ENCODE measurements at places on chromosomes 1 and 21.
A peak's percentile ranks its signal among the peaks of the same experiment; 100 is the strongest.

GRCh38 chr1:111719135-111719534 lies 20.1 kb downstream of the INKA2 start:
- DNase-seq = no peak

- DNase-seq = peak; percentile 74
These were observed 6.2 kb upstream of the ANKRD35 start for GRCh38 chr1:145891587-145892485.

GRCh38 chr1:65097076-65097475 lies 50.9 kb upstream of the AK4 start:
- no peak for DNase-seq

GRCh38 chr1:5067246-5067645 lies 412.8 kb downstream of the AJAP1 start:
- DNase-seq = no peak

GRCh38 chr1:18581420-18581880 lies 49.2 kb upstream of the PAX7 start:
- DNase-seq = peak; percentile 64

DNA sequence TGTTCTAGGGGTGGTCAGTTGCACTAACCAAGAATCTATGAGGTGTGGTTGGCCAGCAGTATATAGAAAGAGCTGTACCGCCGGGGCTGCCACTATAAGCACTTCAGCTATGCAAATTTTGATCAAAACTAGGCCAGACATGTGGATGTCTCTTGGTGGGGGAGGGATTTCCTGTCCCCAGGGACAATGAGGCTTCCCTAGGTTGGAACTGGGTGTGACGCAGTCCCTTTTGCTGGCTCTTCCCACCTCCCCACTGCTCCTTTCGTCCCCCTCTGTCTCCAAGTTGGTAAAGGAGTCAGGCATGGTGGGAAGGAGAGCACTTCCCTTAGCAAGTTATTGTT lies 13.6 kb downstream of the SDCCAG8 start:
- peak; percentile 50 for DNase-seq

DNA sequence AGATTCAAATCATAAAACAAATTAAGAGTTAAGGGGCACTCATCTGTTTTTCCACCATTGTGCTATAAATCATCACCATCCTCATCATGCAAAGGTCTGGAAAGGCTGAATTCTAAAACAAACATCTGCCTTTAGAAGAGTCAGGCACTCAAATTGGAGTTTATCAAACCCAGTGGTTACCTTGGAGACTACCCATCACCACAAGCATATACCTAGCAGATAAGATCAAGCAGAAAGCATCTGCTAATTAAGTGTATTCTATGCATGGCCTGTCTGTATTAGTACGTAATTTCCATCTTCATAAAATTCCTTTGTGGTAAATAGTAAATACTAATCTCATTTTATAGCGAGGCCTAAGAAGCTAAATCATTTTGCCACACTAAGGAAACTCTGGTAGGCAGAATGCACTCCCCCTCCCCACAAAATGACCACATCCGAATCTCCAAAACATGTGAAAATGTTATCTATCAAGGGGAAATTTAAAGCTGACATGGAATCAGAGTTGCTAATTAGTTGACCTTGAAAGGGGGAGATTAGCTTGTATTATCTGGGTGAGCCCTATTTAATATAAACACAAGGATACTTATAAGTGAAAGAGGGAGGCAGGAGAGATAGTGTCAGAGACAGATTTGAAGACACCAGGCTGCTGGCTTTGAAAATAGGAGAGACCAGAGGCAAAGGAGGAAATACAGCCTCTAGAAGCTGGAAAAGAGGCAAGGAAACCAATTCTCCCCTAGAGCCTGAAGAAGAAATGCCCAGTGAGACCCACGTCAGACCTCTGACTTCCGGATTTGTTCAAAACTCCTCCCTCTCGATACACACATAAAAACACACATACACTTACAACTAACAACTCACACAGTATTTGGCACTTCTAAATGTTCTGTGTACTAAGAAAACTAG lies 23.2 kb downstream of the ARID4B start:
- peak; percentile 38 for DNase-seq

- DNase-seq = no peak
These were observed 12.5 kb downstream of the OVAAL start for GRCh38 chr1:180571060-180571831.

DNA sequence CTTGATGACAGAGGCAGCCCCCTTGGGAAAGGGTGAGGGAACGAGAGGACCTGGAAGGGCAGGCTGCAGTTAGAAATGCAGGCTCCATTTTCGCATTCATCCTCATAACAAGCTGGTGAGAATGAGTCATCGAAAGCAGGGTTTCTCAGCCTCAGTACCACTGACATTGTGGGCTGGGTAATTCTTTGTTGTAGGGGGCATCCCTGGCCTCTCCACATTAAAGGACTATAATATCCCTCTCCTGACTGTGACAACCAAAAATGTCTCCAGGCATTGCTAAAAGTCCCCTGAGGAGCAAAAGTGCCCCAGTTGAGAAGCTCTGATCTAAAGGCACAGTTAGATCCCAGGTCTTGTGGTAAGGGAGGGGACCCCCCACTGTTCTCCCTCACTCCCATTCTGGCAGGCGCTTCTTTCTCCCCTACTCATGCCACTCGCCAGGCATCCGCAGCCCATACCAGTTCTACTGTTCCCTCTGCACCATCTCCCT lies 20.4 kb downstream of the KCNN3 start:
- no peak for DNase-seq

GRCh38 chr1:43344267-43344850 lies 6.7 kb downstream of the MPL start:
- DNase-seq = no peak

DNA sequence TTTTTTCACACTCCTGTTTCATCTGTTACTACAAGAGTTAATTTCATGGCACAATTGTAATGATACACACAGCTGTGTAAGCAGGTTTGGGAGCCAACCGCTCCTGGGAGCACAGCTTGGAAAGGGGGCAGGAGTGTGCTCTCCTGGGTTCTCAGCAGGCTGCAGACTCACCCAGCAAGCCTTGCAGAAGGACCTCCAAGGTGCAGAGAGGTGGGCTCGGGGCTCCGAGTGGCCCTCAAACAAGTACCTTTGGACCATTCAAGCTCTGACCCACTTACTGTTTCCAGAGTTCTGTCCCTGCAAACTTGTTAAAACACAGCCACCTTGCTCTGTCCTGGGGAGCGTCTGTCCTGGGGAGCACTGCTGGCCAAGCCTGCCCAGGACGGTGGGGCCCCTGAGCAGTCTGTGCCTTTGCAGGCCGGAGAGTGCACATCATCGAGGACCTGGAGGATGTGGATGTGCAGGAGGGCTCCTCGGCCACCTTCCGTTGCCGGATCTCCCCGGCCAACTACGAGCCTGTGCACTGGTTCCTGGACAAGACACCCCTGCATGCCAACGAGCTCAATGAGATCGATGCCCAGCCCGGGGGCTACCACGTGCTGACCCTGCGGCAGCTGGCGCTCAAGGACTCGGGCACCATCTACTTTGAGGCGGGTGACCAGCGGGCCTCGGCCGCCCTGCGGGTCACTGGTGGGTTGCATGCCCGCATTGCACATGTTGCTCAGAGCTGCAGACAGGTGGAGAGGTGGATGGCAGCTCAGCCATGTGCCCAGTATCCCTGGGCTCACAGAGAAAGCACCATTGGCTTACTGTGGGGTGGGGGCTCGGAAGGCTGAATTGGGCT lies 78.0 kb downstream of the OBSCN start:
- DNase-seq = no peak

DNA sequence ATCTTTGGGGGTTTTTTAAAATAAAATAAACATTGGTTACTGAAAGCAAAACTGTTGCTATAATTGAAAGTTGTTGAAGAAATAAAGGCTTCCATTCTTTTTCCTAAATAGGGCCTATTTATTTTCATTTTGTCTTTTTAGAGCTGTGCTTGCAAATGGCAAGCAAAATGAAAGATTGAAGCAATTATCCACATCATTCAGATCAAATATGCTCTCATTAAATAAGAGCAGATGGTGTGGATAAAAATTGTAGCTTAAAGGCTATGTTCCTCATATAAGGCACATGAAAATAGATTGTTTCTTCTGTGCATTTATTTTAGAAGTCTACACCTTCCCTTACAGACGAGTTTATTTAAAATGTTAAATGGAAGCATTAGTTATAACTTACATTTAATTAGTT lies 1317.7 kb downstream of the MRPL39 start:
- no peak for DNase-seq

DNA sequence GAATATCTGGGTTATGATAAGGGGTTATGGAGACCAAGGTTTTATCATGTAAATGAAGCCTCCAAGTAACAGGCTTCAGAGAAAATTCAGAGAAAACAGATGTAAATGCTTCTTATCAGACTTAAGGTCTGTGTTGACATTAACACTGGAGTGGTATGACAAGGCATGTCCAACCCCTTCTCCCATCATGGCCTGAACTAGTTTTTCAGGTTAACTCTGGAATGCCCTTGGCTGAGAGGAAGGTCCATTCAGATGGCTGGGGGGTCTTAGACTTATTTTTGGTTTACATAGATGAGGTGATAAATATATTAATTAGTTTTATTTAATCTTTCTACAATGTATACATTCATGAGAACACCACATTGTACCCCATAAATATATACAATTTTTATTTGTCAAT lies 399.6 kb downstream of the TBX15 start:
- DNase-seq = no peak

DNA sequence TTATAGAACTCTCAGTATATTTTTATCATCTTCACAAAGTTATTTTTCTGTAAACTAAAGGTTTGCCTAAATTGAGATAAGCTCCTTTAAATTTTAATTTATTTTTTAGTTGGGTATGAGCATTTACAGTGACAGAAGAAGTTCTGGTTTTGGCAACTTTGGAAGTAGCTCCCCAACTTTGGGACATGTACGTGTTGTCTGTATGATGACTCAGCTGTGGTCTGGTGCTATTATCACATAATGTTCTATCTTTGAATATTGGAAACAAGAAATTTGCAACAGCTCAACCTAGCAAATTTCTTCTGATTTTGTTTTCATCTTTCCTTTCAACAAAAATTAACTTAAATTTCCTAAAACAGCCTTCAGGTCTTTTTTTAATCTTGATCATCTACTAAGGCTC lies 46.6 kb upstream of the C1orf105 start:
- DNase-seq = no peak

- DNase-seq = no peak
These were observed 22.4 kb upstream of the HMGB4 start for GRCh38 chr1:33841494-33841893.
